ENCODE measurements at places on chromosomes 12 and 14.

DNA sequence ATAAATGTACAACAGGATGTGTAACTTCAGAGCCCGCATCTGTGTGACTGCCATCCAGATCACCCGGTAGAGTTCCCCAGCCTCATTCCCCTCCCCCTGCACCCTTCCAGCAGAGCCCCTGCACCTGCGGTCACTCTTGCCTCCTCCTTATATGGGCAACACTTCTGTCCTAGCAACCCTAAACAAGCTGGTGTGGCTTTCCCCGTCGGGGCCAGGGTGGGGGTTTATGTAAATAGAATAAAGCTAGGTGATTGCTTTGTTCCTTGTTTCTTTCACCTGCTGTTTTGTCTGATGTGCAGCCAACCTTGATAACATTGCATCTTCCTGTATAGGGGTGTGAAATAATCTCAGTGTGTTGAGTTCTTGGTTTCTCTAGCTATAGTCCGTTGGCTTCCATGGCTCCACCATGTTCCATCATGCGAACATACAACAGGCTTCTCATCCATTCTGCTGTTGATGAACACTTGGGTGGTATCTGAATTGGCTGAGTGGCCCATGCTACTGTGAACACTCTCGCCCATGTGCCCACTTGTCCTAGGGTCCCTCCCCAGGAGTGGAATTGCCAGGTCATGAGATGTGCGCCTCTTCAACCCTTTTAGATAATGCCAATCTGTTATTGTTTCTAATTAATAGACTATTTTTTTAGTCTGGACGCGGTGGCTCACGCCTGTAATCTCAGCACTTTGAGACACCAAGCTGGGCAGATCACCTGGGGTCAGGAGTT, 102.2 kb downstream of the KIF26A start:
- no peak for DNase-seq

- DNase-seq: no peak
Measured at GRCh38 chr14:92207012-92207927, 85.5 kb downstream of the CPSF2 start.

DNA sequence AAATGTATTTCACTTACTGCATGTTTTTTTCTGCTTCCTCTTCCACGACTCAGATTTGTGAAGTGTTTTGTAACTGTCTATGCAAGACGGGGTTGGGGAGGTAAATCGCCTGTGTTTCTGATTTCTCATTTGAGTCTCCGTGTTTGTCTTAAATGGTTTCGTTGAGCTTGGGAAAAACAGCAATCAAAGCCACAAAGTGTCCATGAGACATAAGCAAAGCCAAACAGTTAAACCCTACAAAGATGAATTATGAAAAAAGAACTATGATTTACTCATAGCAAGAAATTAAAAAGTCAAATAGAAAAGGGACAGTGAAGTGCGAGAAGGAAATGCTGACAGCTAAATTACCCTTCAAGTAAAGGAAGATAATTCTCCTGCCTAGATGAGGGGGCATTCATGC, 164.3 kb upstream of the TMPO start:
- DNase-seq: peak; percentile 80

GRCh38 chr12:94228488-94228907, 80.1 kb downstream of the PLXNC1 start:
- no peak for DNase-seq

DNA sequence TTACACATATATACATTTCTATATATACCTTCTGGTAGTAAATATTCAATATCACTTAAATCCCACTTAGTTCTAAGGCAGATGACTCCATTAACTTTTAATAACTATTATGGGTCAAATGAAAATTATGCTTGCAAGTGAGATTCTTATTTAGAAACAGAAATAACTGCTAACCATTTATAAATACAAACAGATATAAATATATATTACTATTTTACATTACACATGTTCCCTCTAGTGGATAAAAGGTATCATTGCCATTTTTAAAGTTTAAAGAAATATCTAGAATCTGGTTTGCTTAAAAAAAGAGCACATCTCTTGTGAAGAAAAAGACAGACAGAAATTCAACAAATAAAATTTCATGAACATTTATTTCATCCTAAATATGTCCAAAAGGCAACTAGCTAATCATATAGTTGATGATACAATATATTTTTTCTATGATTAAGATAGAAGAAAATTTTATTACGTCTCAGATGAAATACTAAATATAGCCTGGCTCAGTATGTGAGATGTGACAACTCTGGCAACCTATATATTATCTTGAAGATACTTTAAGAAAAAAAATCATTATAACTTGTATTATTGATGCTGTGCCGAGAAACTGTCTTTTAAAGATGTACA, 11.7 kb upstream of the RAD51AP1 start:
- peak; percentile 7 for DNase-seq

DNA sequence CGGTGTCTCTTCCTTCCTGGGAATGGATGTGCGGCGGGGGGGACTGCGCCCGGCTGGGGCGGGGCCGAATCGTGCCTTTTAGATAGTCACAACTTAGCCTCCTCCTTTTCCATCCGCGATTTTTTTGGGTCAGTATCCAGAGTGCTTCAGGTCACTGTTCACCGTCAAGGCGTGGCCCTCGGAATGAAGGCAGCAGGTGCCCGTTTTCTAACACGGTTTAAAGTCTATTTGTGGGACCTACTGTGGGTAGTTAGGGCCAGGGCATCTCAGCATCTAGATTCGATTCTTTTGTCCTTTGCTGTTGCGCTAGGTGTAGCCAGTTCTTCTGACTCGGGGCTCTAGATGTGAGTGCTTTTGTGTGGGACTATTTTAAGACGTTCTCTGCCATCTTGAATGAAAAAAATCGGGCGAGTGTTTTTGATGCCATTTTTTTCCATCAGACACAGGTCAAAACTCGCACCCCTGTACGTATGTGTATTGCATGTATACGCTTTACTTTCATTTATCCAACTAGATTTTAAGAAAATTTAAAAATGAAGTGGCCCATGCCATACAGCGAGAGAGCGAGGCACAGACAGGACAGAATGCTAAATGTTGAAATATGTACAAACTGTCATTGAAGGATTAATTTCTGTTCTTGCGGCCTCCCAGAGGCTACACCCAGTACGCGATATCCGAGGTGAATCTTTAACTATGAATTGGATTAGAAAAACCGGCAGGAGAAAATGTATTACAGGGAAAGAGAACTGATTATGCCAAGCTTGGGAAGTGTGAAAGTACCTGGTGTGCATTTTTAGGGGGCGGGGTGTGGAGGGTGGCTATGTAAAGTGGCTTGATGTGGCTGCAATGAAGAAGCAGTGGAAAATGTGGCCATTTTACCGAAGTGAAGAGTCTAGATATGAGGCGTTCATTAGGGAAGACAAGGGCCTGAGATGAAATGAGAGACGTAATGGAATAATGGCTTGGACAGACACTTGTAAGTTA, 835 bp downstream of the VEZT start:
- DNase-seq: peak; percentile 69
